ELR (cell line): ENCODE measurements at places on chromosomes 13 and 19.

DNA sequence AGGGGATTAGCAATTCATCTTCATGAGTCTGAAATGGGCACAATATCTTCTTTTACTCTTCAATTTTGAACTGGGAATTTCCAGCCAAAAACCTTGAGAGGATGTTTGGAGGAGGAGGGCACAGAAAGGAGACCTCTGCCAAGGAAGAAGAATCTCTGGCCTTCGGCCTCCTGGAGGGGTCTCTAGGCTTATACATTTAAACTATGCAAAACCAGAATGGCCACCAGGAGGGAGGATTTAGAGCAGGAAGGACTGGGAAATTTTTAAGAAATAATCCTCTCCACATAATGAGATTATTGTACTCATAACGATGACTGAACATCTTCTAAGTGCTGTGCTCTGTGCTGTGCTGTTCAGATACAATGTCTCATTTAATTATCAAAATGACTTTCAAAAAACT, 325.9 kb downstream of the NDFIP2 start:
- DNase-seq, result no peak

DNA sequence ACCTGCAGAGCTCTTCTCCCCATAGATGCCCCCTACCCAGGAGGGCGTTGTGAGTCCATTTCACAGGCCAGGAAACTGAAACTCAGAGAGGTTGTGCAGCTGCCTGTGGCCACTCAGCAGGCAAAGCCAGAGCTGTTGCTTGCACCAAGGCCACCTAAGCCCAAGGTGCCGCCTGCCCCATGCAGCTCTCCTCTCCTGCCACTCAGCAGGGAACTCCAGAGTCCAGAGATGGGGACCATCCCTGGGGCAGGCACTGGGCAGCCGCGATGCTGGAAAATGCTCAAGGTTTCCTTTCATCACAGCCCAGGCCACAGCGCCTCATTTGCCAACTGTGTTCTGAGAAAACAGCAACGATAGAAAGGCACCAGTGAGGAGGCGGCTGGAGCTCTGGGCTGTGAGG, 41.0 kb upstream of the PEPD start:
- DNase-seq, result no peak

- no peak for DNase-seq
Observed at GRCh38 chr13:40648841-40649240, 17.6 kb downstream of the FOXO1 start.

DNA sequence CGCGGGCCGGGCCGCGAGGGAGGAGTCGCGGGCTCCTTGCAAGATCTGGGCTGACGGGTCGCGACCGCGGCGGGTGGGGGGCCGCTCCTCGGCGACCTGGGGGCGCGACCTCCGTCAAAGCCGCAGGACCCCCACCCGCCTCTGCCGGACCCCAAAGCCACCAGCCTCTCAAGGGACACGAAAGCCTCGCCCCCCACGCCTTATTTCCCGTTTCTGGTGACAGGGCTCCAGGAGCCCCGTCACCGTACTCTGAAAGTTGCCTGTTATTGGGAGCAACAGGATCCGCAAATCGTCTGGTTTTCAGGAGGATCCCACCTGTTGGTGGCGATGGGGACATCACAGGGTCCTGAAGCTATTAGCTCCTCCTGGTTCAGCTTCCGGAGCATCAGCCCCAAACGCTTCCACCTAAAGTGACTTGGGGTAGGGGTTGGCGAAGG, 530 bp downstream of the MAU2 start:
- DNase-seq, result peak; percentile 44

GRCh38 chr13:99356262-99357091, 49.3 kb upstream of the GPR183 start:
- peak; percentile 56 for DNase-seq

DNA sequence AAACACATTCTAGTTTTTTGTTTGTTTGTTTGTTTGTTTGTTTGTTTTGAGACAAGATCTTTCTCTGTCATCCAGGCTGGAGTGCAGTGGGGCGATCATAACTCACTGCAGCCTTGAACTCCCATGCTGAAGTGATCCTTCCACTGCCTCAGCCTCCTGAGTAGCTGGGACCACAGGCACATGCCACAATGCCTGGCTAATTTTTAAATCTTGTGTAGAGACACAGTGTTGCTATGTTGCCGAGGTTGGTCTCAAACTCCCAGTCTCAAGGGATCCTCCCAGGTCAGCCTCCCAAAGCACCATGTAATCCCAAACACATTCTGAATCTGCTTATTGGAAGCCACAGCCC, 15.8 kb downstream of the PLA2G4C start:
- no peak for DNase-seq

- DNase-seq, result no peak
Observed at GRCh38 chr13:110589793-110590390, 25.5 kb upstream of the NAXD start.

- DNase-seq, result no peak
Observed at GRCh38 chr13:98333486-98333885, 156.4 kb upstream of the RNF113B start.

DNA sequence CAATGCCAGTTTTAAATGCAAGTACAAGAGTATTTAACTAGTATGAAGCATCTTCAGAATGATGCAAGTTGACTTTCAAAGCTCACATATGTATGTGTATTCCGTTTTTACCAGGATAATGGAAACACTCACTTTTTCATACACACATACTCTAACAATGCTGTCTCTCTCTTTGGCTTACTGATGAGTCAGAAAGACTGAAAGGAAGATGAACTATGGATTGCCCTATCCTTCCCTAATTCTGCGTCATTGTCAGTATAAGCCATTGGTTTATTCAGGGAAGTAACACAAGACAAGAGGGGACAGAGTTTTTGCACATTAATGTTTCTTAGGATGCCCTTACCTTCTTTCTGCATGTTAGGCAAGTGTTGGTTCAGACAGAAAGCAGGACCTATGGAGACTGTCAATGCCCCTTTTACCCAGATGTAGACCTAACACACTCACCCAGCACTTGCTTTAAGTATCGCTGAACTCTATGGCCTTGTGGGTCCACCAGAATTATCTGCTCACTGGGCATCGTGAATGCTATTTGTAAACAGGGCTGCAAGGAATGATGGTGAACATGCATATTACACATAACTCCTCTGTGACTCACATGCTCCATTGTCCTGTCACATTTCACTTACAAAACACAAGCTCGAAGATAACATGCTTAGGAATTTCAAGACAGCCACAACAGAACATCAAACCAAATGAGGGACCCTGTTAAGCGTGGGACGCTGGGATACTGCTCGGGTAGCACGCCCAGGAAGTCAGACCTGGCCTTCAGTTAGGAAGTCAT, 10.0 kb upstream of the OXGR1 start:
- peak; percentile 67 for DNase-seq

DNA sequence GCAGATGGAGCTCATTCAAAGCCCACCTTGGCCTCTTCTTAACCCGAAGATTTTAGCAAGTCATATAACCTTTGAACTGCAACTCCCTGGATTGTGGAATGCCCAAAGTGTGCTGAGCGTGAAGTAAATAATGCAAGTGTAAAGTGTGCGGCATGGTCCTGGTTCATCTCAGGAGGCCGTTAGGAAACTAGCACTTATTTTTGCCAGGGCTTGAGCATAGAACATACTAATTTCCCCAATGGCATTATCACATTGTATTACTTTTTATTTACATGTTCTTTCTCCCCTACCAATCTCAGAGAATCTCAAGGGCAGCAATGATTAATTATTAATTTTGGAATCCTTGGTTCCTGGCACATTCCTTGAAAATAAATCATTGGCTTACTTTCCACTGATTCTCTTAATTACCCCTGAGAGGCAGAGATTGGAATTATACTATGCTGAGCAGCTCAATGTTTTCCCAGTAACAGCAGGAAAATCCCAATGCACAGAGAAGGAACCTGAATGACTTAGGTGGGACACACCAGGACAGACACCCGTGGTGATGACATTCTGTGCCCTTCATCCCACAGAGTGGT, 128.8 kb upstream of the GJB6 start:
- DNase-seq, result peak; percentile 6

DNA sequence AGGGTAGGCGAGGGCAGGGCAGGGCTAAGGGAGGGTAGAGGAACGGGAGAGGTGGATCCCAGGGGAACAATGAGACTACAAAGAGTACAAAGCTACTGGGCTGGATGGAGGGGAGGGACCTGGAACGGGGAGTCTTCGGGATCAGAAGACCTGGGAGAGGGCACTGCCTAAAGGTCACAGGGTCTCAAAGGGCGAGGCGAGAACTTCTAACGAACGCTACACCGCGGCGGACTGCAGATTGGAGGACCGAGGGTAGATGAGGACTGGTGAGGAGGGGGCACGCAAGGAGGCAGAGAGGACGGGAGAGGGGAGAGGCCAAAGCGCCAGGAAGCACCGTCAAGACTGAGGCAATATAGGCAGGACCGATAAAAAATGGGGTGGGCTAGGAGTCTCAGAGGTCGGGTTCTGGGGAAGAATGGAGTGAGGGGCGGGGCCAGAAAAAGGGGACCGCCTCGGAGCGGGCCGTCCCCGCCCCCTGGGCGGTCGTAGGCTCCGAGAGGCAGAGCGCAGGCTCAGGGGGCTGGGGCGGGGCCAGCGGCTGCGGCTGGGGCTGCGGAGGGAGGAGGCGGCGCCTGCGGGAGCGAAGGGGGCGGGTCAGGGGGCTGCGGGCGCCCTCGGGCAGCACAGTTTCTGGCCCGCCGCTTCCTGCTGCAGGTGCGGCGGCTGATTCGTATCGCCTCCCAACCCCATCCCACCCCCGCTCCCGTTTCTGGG, 1.3 kb upstream of the KCNC3 start:
- peak; percentile 22 for DNase-seq

GRCh38 chr13:78759704-78760103, 100.7 kb upstream of the OBI1 start:
- no peak for DNase-seq

DNA sequence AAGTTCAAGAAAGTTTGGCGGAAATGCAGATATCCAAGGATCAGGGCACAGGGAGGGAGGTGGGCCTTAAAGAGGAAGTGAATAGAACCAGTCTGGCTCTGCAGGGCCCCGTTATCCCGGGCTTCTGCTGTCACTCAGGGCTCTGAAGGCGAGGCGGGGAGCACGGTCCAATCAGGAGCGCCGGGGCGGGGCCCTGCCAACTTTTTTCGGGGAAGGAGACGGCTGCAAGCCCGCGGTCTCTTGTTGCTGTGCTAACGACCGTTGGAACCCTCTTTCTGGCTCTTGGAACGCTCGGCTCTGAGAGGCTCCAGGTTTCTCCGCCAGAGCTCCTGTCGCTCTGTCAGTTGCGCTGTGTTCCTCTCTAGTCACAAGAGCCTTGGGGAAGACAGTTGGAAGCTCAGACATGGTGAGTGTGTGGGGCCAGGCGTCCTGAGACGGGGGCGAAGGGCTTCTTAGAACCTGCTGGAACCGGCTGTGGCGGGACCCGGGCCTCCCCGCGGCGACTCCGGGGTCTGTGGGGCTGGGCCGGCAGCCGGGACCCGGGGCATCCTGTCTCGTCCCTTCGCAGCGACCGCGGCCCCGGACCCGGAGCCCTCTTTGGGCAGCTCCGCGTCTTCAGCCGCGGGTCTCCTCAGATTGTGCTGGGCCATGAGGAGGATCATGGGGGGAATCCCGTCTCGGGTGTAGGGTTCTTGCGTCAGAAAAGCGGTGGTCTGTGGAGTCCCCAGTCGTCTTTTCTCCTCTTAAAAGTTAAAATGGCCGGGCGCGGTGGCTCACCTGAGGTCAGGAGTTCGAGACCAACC, 27.7 kb downstream of the ZNF844 start:
- peak; percentile 92 for DNase-seq

DNA sequence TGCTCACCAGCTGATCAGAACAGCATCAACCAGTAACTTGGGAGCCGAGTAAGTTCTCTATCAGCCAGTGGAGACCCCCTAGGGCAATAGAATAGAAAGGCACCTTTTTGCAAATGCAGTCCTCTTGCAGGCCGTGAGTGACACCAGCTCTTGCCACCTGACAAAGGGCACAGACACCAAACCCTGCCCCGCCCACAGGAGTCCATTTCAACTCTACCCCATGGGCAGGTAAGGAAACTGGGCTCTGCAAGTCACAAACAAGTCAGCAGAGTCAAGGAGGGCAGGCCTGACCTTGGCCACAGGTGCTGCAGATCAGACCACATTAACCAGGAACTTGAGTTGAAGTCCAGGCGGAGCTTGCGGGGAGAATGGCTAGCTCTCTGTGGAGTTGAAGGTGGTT, 77.4 kb upstream of the SPATA13 start:
- DNase-seq, result no peak

DNA sequence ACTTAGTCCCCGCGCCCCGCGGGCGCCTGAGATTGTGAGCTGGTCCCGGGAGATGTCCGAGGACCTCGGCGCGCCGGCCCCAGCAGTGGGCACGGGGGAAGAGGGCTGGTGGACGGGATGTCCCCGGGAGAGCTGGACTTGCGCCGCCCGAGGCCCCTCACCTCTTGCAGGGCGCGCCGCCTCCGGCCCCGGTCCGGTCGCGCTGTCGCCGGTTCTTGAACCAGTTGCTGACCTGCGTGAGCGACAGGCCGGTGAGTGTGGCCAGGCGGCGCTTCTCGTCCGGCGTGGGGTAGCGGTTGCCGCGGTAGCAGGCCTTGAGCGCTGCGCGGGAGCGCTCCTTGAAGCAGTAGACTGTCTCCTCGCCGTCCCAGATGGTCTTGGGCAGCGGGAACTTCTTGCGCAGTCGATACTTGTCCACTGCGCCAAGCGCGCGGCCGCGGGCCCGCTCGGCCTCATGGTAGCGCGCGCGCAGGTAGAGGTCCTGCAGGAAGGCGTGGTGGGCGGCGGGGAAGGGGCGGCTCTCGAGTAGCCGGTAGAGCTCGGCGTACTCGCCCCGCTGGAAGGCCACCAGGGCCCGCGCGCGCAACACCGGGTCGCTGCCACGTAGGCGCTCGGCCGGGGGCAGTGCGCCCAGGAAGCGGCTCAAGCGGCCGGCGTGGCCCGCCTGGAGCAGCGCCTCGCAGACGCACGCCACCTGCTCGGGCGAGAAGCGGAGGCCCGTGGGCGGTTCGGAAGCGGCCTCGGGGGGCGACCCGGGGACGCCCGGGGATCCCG, 984 bp downstream of the SIX5 start:
- DNase-seq, result peak; percentile 70

DNA sequence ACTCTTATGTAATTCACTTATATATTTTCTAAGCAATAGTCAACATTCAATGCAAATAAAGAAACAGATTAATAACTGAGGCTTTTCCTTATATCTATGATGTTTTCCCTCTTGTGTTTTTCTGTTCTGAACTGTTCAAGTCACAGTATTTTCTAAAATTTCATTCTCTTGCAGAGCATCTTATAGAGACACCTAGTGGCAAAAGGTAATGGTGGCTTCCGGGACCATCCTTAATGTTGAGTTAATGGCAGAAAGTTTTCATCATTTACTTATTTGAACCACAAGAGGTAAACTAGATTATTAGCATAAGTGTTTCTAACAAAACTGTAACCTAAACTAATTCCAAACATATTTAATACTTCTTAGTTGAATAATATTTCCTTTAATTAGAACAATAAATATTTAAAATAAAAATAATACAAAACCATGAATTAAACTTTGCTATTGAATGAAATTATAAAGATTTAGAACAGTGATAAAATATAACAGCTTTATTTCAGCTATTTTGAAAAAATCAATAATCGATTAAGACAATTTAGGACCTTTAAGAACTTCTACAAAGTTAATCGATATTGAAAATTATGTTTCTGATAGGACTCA, 1.7 kb upstream of the SLITRK5 start:
- peak; percentile 71 for DNase-seq
